CD8-positive, alpha-beta memory T cell (primary cell): ENCODE measurements at places on chromosomes 6 and 20.

DNA sequence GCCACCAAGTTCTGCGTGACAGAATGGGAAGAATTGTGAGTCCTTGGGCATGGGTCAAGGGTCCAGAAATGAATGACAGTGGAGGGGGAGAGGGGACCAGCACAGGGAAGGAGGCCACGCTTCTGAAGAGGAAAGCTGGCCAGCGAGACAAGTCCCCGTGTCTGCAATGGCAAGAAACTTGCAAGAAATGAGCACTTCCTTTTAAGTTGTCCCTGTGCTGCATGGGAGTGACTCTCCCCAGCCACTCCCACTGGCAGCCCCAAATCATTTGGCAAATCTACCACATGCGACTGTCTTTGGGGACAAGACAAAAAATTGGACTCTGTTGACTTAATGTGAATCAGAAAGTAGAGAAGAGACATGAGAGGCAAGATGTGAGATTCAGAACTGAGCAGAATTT is 242.2 kb upstream of the RREB1 start:
- H3K27ac ChIP-seq = no peak overlapping the region
- no peak for DNase-seq
- no peak overlapping the region for H3K4me3 ChIP-seq
- H3K4me1 ChIP-seq = no peaks in the 10 kb centered on the region

- H3K4me3 ChIP-seq = no peak overlapping the region
- no peak for DNase-seq
- H3K4me1 ChIP-seq = peaks cover 20% of the 10 kb centered on the region
Observed at GRCh38 chr20:2883726-2884637, 10.7 kb downstream of the PTPRA start.

- H3K27me3 ChIP-seq = peaks cover 3% of the 10 kb centered on the region
- H3K36me3 ChIP-seq = no peaks in the 10 kb centered on the region
- no peak overlapping the region for H3K4me3 ChIP-seq
- peak; percentile 76 for DNase-seq
- H3K27ac ChIP-seq = peak overlapping the region; percentile 13
Observed at GRCh38 chr6:27505209-27506027, 32.5 kb upstream of the ZNF184 start.

DNA sequence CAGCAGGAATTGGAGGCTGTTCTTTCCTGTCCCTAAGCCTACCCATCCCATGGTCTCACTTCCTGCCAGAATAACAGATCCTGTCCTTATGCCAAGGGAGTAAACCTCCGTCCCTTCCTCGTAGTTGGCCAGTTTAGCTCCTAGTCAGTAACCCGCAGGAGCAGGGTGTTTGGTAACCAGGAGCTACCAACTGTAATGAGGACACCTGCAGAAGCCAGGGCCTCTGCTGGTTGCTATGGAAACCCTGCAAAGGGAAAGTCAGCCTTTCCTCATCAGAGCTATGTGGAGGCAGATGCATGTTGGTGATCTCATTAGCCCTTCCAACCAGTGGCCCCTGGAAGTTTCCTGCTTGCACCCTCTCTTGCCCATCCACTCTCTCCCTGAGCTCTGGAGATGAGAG is 368.2 kb upstream of the SULF2 start:
- DNase-seq = no peak
- H3K27ac ChIP-seq = no peak overlapping the region
- H3K4me3 ChIP-seq = no peak overlapping the region
- no peaks in the 10 kb centered on the region for H3K4me1 ChIP-seq

DNA sequence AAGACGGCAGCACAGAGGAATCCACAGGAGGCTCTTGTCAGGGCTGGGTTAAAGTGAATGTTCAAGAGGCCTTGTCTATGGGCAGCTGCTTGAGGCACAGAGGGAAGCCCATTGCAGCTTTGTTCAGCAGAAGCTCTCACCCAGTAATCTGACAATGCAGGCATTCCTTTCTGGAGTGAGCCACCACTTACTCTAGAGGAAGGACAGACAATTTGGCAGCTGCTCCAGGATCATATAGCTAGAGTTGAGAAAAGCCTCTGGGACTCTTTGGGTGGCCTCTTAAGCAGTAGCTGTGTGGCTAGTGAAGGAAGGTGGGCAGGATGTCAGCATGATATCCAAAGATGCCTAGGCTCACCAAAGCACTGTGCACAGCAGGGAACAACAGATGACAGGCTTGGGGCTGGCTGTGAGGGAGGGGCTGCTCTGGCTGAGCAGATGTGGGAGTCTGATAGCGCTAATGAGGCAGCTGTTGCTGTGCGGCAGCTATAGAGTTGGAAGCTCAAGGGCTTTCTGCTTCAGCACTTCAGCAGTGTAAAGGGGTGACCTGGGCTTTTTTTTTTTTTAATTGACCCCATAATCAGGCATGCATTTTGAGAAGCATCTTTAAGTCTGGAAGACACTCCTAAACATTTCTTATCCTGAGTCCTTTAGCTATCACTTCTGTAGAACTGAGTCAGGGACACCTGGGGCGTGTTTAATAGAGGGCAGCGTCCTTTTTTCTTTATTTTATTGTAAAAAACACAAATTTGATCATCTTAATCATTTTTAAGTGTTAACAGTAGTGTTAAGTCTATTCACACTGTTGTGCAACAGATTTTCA is 27.2 kb downstream of the CMTR1 start:
- H3K27me3 ChIP-seq = no peaks in the 10 kb centered on the region
- DNase-seq = no peak
- no peaks in the 10 kb centered on the region for H3K4me1 ChIP-seq
- H3K36me3 ChIP-seq = peaks cover 65% of the 10 kb centered on the region

GRCh38 chr6:92688342-92688741 is 731.0 kb downstream of the EPHA7 start:
- no peaks in the 10 kb centered on the region for H3K4me1 ChIP-seq
- H3K36me3 ChIP-seq = no peaks in the 10 kb centered on the region
- DNase-seq = no peak
- H3K27me3 ChIP-seq = no peaks in the 10 kb centered on the region
- no peak overlapping the region for H3K4me3 ChIP-seq

GRCh38 chr6:44128020-44128917 is 915 bp downstream of the TMEM63B start:
- peaks cover 46% of the 10 kb centered on the region for H3K4me1 ChIP-seq
- peak overlapping the region; percentile 61 for H3K4me3 ChIP-seq
- peak overlapping the region; percentile 59 for H3K27ac ChIP-seq
- no peaks in the 10 kb centered on the region for H3K27me3 ChIP-seq
- DNase-seq = no peak
- H3K36me3 ChIP-seq = no peaks in the 10 kb centered on the region

- H3K4me1 ChIP-seq = no peaks in the 10 kb centered on the region
- H3K27me3 ChIP-seq = no peaks in the 10 kb centered on the region
- H3K36me3 ChIP-seq = peaks cover 33% of the 10 kb centered on the region
- H3K4me3 ChIP-seq = no peak overlapping the region
- no peak overlapping the region for H3K27ac ChIP-seq
- DNase-seq = no peak
Observed at GRCh38 chr20:3919352-3919751, 30.2 kb downstream of the PANK2 start.

DNA sequence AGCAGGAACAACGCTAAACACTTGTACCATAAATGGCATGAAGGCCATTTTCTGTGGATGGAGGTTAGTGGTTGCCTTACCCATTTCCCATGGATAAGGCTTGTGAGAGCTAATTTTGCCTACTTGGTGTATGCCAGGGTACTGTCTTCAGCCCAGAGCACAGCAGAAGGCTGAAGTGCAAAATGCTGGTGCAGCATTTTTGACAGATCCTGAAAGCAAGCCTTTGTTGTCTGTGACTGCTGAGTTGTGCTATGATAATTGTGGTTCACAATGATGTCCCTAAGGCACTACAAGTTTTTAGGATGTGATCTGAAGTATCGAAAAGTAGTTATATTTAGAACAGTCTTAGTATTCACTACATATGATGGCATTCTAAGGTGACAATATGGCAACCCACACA is 14.7 kb upstream of the HMGN3 start:
- H3K4me1 ChIP-seq = no peaks in the 10 kb centered on the region
- DNase-seq = no peak
- H3K4me3 ChIP-seq = no peak overlapping the region
- H3K27ac ChIP-seq = no peak overlapping the region
- no peaks in the 10 kb centered on the region for H3K27me3 ChIP-seq
- no peaks in the 10 kb centered on the region for H3K36me3 ChIP-seq

DNA sequence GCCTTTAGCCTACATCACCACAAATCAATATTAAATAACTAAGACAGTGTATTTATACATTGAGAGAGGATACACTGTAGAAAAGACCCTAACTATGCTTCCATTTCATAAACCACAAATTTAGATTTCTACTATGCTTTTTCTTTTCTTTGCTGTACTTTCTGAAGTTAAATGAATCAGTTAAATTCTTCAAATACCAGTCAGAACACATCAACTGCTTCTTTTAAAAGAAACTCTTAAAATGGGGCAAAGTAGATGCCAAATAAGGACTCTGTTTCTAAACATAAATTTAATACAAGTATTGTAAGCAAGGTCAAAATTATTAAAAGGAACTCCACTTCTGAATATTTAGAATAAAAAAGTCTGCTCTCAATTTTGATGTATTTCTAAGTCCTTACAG is 76.9 kb downstream of the GMDS start:
- no peak for DNase-seq
- H3K27ac ChIP-seq = no peak overlapping the region
- H3K36me3 ChIP-seq = no peaks in the 10 kb centered on the region
- no peak overlapping the region for H3K4me3 ChIP-seq
- no peaks in the 10 kb centered on the region for H3K4me1 ChIP-seq

DNA sequence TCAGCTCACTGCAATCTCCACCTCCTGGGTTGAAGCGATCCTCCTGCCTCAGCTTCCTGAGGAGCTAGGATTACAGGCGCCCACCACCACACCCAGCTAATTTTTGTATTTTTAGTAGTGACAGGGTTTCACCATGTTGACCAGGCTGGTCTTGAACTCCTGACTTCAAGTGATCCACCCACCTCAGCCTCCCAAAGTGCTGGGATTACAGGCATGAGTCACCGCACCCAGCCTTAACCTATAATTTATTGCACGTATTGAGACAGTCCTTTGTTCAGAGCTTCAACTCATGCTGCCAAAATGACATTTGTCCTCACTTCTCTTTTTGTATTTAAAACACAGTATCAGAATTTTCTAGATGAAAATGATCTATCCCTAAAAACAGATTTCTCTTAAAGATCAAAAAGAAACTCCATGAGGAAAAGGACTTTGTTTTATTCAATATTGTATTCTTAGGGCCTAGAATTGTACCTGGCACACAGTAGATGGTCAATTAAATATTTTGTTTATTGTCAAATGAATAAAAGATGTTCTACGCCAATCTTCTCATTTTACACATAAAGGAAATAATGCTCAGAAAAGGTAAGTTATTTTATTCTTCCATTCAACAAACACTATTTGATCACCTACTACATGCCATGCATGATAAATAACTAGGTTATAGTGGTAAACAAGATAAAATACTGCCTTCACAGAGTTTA is 10.8 kb downstream of the SERAC1 start:
- H3K36me3 ChIP-seq = no peaks in the 10 kb centered on the region
- DNase-seq = no peak
- no peaks in the 10 kb centered on the region for H3K4me1 ChIP-seq
- no peaks in the 10 kb centered on the region for H3K27me3 ChIP-seq
- no peak overlapping the region for H3K4me3 ChIP-seq

GRCh38 chr6:135085700-135086413 is 31.2 kb upstream of the HBS1L start:
- H3K4me1 ChIP-seq = peaks cover 51% of the 10 kb centered on the region
- DNase-seq = no peak
- no peaks in the 10 kb centered on the region for H3K36me3 ChIP-seq
- no peaks in the 10 kb centered on the region for H3K27me3 ChIP-seq
- H3K27ac ChIP-seq = peak overlapping the region; percentile 15
- H3K4me3 ChIP-seq = peak overlapping the region; percentile 36

- DNase-seq = no peak
- no peaks in the 10 kb centered on the region for H3K4me1 ChIP-seq
- no peak overlapping the region for H3K4me3 ChIP-seq
- no peaks in the 10 kb centered on the region for H3K27me3 ChIP-seq
- H3K36me3 ChIP-seq = no peaks in the 10 kb centered on the region
Observed at GRCh38 chr6:3431994-3432393, 24.9 kb downstream of the SLC22A23 start.
